ENCODE measurements at places on chromosomes 1 and 21. TPM values are rescaled to one million over a fixed set of nuclear protein-coding genes. Genes with fewer than 3 reads are reported as not detected.
A peak's percentile ranks its signal among the peaks of the same experiment; 100 is the strongest.

TARS2 gene
- total RNA-seq, result 46.0 TPM

SAMSN1 gene
- not detected for total RNA-seq

RAD54L gene
- 44.8 TPM for total RNA-seq

ZNF593OS gene
- total RNA-seq, result not detected

ILDR2 gene
- total RNA-seq, result not detected

ARHGEF16 gene
- 25.1 TPM for total RNA-seq

DNA sequence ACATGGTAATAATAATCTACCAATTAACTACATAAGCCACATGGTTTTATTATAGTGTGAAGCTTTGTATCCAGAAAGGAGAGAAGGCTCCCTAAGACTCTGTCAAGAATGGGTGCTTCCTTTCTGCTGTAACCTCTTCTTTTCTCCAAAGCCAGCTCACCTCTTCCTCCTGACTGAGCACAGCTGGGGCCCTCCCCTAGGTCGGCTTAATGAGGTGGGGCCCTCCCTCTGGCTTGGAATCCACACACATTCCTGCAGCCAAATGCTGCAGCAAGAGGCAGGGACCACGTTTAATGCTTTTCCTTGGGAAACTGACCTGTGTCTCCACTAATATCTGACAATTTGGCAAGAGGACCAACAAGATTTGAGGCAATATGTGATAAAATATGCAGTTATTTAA, 94.8 kb downstream of the DSCAM start:
- no peak for DNase-seq

GRCh38 chr1:11719313-11720032, 16.5 kb upstream of the AGTRAP start:
- DNase-seq, result no peak

- peak; percentile 7 for DNase-seq
Measured at GRCh38 chr1:79079770-79080169, 73.2 kb upstream of the ADGRL4 start.

- no peak for DNase-seq
Measured at GRCh38 chr1:14345946-14346550, 252.4 kb upstream of the KAZN start.

DNA sequence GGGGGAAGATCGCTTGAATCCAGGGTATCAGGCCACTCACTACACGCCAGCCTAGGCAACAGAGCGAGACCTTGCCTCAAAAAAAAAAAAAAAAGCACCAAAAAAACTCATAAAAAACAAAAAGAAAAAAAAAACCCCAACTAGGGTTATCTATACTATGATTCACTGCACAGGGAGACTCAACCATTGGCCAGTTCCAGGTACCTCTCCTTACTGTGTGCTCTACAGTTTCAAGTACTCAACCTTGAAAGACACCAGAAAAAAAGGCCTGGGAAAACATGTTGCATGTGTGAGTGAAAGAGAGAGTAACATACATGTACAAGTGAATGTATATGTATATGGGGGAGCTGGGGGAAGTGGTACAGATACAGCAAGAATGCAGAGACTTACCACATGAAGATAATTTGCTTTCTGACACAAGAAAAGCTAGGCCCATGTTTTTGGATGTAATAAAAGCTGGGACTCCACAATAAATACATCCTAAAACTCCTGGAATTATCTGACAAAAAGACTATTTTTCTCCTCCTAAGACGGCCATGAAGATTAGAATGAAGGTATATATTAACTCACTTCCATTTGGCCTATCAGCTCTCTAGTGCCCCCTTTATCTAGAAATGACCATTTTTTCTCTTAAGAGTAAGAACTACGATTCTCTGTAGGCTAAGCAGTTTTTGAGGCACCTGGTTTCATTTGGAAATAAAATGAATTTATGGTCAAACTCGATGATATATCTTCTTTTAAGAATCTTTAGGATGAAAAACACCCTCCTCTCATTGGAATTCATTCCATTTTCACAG, 52.2 kb downstream of the SLC27A3 start:
- DNase-seq, result no peak

DNA sequence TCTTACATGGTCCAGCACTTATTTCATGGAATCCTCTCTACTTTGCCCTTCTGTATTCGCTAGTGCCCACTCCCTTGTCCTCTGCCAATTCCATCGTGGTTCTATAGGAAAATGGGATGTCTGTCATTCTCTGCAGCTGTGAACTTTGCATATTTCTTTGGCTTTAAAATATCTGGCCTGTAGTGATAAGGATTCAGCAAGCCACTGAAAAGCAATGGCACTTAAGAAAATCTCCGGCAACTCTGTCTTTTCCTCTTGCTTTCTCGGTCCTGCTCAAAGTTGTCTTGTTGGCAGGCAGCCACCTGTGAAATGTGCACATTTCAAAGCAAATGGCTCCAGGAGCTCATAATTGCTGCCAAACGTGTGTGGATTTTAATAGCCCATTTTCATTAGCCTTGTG, 91.8 kb downstream of the CHD1L start:
- DNase-seq, result no peak

DNA sequence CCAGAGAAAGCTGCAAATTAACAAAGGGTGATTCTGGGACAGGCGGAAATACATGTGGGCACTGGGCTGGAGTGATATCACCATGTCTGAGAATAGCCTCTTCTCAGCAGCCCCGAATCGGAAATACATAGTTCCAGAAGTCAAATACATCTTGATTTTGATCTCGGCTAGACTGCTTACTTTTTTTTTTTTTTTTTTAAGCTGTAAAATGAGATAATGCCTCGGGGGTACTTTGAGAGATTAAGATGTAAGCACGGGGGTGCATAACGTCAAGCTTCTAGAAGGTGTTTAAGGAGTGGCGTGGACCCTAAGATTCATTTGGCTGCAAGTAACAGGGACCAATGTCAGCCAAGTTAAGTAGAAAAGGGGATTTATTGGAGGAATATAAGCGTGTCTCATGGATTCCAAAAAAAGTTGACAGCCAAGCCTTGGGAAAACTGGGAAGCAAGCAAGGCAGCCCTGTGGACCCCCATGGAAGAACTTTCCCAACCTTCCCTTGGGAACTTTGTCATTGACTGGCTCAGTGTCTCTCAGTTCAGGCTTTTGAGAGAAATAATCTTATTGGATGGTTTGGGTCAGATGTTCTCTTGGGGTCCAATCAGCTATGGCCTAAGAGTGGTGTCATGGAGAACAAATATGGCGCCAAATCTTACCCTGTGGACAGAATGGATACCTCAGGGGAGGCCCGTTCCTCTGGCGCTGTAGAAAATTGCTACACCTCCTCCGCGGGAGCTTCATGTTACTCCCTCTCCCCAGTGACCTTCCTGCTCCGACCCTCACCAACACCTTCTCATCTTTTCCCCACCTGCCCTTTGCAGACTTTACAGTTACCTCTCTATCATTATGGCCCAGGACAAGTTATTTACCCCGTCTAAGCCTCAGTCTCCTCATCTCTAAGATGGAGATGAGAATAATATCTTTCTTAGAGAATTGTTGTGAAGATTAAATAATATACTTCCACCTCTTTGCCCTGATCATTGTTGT, 186.6 kb downstream of the KAZN start:
- no peak for DNase-seq

- no peak for DNase-seq
Measured at GRCh38 chr1:61926597-61926996, 184.3 kb downstream of the PATJ start.

- no peak for DNase-seq
Measured at GRCh38 chr1:175579956-175580750, 163.2 kb downstream of the TNR start.

- DNase-seq, result no peak
Measured at GRCh38 chr21:35720208-35720731, 340.1 kb downstream of the SETD4 start.

GRCh38 chr1:15288173-15288926, 41.3 kb downstream of the FHAD1 start:
- no peak for DNase-seq

- DNase-seq, result no peak
Measured at GRCh38 chr1:242673652-242674051, 149.2 kb upstream of the PLD5 start.

- DNase-seq, result no peak
Measured at GRCh38 chr1:154628121-154628405, 20.1 kb upstream of the ADAR start.

DNA sequence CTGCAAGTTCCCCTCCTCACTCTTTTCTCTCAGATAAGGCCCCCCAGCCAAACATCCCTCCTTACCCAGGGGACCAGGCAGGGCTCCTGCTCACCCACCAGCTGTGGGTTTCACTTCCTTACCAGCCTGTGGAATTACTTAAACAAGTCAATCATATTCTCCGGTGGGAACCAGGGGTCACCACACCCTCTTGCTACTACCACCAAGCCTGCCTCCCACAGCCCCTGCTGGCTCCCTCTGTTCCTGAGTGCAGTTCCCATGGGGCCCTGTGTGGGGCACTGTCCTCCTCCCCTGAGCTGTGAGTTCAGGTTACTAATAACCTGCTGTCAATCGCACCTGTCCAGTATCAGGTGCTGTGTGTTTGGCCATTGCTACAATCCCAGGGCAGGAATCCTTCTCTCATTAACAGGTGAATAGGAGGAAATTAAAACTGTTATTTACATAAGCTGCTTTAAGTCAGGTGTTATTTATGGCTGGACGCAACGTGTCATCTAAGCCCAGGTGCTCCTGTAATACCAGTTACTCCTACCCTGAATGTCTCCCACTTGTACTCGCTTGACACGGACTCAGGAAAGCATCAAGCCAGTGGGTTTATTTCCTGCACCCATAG, 53.1 kb upstream of the LBR start:
- DNase-seq, result peak; percentile 59

DNA sequence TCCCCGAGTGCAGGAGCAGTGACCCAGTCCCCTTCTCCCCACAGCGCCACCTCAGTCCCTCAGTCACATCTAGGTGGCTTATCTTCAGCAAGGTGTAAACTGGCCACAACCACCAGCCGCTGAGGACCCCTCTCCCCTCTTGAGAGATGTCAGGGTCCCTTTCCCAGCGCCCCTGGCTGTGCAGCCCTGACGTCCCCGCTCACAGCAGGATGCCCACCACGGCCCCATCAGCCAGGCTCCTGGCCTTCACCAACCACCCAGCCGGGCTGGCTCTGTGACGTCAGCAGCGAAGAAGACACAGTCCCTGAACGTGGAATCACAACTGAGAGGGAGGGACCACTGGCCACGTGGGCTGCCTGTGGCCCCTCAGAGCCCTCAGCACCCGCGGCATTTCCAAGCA, 249.4 kb downstream of the NPHP4 start:
- DNase-seq, result no peak

- peak; percentile 85 for DNase-seq
Measured at GRCh38 chr1:8202182-8202905, 115.6 kb upstream of the SLC45A1 start.

DNA sequence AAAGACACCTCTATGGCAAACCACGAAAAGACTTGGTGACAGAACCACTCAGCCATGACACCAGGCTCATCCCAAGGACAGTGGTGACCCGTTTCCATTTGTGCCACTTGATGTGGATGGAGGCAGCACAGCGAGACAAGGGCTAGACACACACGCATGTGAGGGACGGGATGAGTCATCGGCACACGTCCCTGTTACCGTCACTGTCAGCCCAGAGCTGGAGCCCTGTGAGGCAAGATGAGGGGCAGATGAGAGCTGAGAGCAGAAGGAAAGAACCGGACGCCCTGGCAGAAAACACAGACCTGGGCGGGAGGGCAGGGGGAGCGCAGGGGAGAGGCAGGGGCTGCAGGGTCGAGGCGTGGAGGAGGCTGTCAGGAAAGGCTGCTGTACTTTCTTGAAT, 57.8 kb downstream of the SIK1 start:
- DNase-seq, result no peak

DNA sequence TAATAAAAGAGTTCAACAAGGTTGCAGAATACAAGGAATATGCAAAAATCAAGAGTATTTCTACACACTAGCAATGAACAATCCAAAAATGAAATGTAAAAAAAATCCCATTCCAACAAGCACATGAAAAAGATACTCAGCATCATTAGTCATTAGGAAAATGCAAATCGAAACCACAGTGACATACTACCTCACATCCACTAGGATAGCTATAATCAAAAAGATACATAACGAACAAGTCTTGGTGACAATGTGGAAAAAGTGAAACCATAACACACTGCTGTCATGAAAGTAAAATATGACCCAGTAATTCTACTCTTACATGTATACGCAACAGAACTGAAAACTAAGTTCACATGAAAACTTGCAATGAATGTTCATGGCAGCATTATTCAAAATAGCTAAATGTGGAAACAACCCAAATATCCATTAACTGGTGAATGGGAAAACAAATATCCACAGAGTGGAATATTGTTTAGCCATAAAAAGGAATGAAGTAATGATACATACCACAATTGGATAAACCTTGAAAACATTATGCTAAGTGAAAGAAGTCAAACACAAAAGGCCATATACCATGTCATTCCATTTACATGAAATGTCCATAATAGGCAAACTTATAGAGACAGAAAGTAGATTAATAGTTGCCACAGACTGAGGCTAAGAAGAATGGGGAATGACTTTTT, 34.3 kb downstream of the PIK3R3 start:
- DNase-seq, result no peak

GRCh38 chr1:60896701-60897363, 185.5 kb upstream of the NFIA start:
- DNase-seq, result no peak

DNA sequence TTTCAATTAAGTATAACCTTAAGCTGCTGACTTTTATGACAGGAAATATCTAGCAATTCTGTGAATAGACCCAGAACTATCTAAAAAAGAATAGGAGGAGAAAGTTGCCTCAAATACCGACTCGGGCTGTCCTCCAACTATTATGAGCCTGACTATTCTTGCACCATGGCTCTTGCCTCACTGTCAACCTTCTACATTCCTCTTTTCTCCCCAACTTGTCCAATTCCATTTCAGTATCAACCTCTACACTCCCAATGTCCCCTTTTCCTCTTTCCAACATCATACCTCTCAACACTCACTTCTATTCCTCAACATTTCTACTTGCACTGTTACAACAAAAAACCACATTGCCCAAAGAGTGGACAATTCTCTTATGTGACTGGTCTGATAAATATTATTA, 2.3 kb downstream of the ZZZ3 start:
- no peak for DNase-seq

- peak; percentile 23 for DNase-seq
Measured at GRCh38 chr1:173914366-173914871, 2.7 kb downstream of the SERPINC1 start.

DNA sequence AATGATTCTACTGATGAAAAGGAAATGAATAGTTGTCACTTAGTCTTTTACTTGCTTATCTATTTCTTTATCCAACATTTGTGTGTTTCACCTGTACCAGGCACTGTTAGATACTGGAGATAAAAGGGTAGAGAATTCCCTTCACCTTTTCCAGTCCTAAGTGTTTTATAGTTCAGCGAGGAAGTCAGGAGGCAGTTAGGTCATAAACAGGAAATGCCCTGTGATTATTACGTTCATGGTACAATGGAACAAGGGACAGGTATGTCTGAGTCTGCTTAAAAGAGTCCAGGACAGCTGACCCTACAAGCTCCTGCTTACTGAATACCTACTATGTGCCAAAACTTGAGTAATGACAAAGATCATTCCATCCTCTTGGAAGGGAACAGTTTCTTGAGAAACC, 77.8 kb downstream of the TNR start:
- no peak for DNase-seq

Data from PC-9 (cell line).